Mesothelial cell of epicardium (in vitro differentiated cells): ENCODE measurements at places on chromosomes 7 and 10. TPM values are rescaled to one million over a fixed set of nuclear protein-coding genes. Genes with fewer than 3 reads are reported as not detected.

DNA sequence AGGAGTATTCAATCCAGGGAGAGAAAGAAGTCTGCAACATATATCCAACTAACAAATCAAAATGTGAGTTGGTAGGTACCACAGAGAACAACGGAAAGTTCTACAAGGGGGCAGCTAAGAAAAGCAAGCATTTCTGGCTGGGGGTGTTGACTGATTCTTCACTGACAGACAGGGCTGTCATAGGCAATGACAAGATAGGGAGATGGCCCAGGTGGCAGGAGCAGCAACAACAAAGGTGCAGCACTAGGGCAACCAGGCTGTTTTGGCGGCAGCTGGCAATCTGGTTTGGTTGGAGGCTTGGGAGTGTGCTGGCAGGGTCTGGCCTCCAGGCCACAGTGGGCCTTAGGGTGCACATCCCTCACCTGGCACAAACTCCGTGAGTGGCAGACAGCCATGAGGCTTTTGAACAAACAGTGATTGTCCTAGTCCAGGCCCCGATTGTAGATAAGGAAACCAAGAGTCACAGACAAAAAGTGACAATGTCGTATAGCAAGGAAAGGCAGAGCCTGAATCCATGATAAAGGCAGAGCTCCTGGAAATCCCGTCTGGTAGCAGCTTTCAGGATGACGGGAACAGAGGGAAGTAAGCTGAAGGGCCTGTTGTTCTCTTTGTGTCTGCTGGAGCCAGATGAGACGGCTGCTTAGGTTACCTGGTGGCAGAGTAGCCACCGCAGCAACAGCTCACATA lies 28.4 kb downstream of the DPCD start:
- DNase-seq, result no peak

DNA sequence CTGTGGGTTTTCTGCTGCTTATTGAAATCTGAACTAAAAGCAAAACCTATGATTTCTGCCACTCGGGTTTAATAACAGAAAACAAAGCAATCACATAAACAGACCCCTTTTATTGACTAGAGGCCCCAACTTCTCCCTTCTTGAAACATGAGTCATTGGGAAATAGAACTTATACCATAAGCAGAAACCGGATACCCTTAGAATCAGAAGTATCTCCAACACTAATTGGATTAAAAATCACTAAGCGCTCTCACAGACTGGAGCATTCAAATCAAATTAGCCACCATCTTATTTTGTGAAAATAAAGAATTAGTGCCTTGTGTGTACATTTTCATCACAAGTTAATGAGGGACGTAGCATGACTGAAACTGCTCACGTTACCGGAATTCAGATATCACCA lies 206.9 kb downstream of the WDR11 start:
- no peak for DNase-seq

DNA sequence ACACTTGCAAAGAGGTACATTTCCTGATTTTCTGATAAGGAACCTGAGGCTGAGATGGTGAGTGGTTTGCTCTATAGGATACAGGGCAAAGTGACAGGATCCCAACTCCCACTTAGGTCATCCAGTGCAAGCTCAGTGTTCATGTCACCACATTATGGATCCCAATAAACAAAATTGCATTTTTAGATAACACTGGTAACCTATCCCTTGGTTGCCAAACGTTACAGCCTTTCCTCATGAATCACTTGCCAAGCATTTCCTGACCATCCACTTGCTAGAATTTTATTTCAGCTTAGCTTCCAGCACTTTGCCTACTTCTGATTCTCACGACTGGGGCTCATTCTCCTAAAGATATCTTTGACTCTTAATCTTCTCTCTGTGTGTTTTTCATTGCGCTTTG lies 131.4 kb upstream of the ODAD2 start:
- DNase-seq, result no peak

DNA sequence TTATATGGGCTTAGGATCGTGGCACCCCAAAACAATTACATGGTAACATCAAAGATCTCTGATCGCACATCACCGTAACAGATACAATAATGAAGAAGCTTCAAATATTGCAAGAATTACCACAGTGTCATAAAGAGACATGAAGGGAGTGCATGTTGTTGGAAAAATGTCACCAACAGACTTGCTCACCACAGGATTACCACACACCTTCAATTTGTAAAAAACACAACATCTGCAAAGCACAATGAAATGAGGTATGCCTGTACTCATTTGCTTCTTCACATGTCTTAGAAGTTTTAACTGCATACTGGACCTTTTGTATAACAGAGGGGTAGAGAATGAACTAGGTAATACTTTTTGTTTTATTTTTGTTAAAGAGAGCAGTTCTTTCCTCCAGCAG lies 96.6 kb downstream of the TPST1 start:
- no peak for DNase-seq

DNA sequence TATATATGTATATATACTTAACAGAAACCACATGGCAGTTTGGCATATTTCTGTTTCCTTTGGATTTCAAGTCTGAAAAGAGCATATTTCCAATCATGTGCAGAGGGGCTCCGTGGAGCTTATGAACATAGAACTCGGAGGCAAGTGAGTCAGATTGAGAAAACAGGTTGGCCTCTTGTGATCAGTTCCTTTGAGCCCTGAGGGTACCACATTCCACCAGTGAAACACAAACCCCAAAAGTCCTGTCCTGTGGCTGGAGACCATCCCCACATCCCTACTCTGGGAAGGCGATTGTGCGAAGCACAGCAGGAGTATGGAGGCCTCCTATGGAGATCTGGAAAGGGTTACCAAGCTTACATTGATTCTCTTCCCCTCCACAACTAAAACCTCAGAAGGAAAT lies 196.7 kb upstream of the TMEM72 start:
- no peak for DNase-seq

- DNase-seq, result no peak
These were observed 542.4 kb upstream of the ADARB2 start for GRCh38 chr10:2279711-2280110.

DNA sequence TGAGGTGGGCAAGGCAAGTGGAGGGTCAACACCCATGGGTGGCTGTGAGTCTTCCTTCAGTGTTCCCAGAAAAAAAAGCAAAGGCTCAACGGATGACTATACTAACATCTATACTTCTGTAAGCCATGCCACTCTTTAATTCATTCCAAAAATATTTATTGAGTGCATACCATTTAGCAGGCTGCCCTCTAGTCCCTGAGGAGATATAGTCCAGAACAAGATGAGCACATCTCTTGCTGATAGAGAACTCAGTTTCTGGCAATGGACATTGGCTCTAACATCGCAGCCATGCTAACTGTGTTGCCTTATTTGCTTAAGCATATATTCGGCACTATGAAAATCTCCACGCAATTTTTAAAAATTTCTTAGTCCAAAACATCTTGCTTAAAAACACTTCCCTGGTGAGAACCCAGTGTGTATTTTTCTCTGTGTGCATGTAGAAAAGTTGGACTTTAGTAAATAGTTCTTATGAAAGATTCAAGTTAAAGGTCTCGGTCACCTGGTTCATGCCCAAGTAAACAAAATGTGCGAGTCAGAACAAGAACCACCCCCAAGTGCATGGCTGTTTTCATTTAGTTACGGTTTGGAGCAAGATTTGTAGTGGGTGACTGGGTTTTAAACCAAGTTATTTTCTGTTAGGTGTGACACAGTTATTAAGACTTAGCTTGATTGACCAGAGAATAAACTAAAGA lies 69.8 kb downstream of the MET start:
- no peak for DNase-seq

GRCh38 chr10:46526682-46527038 lies 29.8 kb downstream of the GPRIN2 start:
- DNase-seq, result no peak

The SEMA3C gene
- 490 to 527 TPM (median 496 TPM) in 3 replicates for total RNA-seq

The ZNF680 gene
- 18.1 to 19.0 TPM (median 18.4 TPM) in 3 replicates for total RNA-seq

The CPA2 gene
- 0.54 to 0.73 TPM (median 0.72 TPM) in 3 replicates for total RNA-seq
